SJSA1 (cell line): ENCODE measurements at places on chromosomes 5 and 9.

- DNase-seq, result no peak
Observed at GRCh38 chr5:114223866-114224265, 138.0 kb upstream of the KCNN2 start.

DNA sequence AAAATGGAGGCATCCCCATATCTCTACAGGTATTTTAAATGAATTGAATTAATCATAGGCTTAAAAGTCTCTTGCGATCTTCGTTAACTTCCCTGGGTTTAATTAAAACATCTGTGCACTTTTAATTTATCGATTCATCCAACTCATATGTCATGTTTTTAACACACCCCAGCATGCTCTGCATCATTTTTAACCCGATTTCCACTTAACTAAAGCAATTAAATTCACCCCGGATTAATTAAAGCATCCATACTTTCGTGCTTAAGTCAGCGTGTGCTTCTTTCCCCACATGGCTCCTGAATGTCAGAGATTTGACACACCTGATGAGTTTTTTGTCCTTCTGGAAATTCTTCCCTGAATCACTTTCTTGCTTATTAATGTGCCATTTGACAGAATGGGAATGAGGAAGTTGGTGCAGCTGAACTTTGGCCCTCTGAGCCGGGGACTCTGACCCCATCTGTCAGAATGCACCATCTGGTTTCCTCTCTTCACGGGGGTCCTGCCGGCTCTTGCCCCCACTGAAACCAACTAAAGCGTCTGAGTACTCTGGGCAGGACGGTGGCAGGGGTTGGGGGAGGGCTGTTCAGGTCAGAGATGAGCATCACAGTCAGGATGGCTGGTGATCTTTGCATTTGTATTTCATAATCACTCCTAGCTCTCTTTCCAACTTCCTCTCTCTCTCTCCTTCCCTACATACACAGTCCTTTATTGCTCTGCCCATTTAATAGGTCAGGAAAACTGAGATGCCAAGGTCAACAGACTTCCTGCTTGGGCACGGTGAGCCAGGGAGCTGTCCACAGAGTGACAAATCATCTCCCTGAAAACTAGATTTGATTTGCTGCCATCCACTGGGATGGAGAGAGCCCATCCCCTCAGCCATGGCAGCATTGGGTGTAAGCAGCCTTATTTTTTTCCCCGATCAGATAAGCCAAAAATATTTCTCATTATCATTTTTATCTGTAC lies 180.3 kb upstream of the WWC1 start:
- DNase-seq, result no peak

DNA sequence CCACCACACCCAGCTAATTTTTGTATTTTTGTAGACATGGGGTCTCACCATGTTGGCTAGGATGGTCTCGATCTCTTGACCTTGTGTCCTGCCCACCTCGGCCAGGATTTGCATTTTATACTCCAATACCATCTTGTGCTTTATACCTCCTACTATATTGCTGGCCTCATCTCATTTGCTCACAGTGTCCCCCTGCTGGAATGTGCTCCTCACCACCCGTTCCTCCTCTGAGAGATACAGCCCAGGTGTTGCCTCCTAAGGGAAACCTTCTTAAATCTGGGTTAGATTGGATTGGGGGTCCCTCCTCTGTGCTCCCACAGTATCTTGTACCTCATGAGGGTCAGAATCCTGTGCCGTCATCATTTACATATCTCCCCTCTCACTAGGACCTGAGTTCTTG lies 131.7 kb downstream of the PAPPA start:
- no peak for DNase-seq

DNA sequence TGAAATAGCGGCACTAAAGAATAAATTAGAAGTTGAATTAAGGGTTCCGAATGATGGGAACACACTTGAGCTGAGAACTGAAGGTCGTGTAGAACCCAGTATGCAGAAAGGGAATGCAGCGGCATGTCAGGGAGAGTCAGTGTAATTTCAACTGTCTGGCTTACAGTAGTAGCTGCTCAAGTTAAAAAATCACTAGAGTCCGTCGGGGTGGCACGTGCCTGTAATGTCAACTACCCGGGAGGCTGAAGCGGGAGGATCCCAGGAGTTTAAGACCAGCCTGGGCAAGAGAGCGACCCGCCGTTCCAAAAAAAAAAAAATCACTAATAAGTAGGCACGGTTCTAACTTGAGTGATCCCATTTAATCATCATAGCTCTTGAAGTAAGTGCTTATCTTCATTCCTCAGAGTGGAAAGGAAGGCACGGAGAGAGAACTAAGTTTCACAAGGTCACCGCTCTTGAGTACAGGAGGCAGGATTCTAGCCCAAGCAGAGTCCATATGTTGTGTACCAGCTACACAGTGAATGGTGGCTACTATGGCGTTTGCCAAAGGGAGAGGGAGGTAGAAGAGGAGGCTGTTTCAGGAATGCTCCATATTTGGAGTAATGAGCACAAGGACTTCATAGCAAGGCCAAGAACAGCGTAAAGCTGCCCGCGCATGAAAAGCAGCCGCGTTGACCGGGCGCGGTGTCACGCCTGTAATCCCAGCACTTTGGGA lies 831 bp downstream of the RMRP start:
- no peak for DNase-seq

- no peak for DNase-seq
Observed at GRCh38 chr9:136732444-136733178, 10.1 kb downstream of the LCN10 start.
